ENCODE measurements at places on chromosomes 4 and X.

- DNase-seq = no peak
Measured at GRCh38 chr4:156803056-156803455, 168.5 kb downstream of the PDGFC start.

- DNase-seq = no peak
Measured at GRCh38 chr4:87953826-87954225, 21.7 kb upstream of the SPP1 start.

GRCh38 chr4:185742766-185743165 lies 69.2 kb downstream of the SORBS2 start:
- DNase-seq = peak; percentile 36

- DNase-seq = peak; percentile 13
Measured at GRCh38 chrX:13432414-13433297, 112.8 kb upstream of the ATXN3L start.

DNA sequence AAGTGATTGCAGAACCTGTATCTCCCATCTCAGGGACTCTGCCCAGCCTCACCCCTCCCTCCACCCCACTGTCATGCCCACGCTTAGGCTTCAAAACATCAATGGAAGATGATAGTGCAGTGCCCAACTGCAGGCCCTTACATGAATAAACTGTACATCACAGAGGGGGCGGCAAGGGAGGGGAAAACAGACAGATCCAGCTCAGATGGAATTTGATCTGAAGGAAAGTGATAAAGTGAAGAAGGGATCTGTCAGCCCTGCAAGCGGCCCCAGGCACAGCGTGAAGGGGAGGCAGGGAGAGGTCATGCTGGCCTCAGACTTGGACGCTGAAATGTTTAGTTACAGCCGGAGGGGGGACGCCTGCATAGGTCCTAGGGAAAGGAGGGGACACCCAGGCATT lies 38.5 kb downstream of the GYG2 start:
- no peak for DNase-seq

GRCh38 chr4:71554025-71554424 lies 215.2 kb downstream of the SLC4A4 start:
- DNase-seq = no peak

GRCh38 chr4:32251126-32251525 lies 1531.0 kb downstream of the PCDH7 start:
- no peak for DNase-seq

GRCh38 chr4:70703619-70704214 lies 15.4 kb downstream of the UTP3 start:
- no peak for DNase-seq

DNA sequence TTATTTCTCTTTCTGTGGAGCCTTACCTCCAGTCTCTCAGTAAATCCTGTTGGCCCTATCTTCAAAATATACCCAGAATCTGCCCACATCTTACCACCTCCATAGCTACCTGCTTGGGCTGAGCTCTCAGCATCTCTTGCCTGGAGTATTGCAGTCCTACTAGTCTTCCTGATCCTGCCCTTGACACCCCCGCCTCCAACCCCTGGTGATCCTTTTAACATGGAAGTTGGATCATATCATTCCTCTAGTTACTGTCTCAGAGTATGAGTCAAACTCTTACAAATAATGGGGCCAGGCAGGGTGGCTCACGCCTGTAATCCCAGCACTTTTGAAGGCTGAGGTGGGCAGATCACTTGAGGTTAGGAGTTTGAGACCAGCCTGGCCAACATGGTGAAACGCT lies 43.1 kb upstream of the SETD7 start:
- no peak for DNase-seq

- no peak for DNase-seq
Measured at GRCh38 chrX:130861462-130861861, 41.5 kb downstream of the ENOX2 start.

GRCh38 chr4:146245850-146246249 lies 31.5 kb downstream of the REELD1 start:
- no peak for DNase-seq

DNA sequence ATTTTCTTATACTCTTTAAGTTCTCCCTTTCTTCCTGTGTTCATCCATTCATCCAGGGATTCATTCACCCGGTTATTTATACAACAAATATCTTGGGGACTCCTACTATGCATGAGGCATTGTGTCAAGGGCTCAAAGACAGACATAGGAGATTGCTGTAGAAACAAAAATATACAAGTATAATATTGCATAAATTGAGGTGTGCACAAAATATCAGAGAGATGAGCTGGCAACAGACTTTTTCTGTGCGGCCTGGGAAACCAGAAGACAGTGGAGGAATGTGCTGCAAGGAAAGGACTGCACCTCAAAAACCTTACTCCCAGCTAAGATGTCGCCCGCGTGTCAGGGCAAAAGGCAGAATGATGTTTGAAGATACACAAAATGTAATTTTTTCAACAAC lies 9.6 kb downstream of the OTOP1 start:
- no peak for DNase-seq

DNA sequence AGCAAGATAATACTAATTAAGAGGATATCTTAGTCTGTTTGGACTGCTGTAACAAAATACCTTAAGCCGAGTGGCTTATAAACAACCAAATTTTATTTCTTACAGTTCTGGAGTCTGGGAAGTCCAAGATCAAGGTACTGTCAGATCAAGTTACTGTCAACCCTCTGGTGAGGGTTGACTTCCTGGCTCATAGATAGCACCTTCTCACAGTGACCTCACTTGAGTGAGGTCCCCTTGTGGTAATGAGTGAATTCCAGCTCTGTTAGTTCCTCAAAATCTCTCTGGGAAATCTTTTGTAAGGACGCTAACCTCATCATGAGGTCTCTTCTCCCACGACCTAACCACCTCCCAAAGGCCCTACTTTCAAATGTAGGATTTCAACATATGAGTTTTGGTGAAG lies 36.9 kb upstream of the ADGRA3 start:
- DNase-seq = no peak

GRCh38 chrX:132665676-132666075 lies 176.8 kb upstream of the MBNL3 start:
- DNase-seq = no peak

DNA sequence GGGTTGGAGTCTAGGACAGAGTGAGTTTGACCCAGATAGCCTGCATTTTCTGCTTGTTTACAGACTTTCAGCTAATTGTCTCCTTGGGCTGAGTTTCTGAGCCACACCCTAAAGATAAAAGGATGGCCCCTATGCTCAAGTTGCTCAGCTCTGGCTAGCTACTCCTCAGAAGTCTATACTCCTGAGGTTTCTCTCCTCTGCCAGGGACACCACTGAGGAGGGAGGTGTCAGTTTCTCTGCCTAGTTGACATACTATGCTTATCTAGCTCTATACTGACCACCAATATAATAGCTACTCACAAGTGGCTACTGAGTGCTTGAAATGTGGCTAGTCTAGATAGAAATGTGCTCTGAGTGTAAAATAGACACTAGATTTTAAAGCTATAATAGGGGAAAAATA lies 23.6 kb downstream of the HADH start:
- DNase-seq = no peak

- DNase-seq = no peak
Measured at GRCh38 chrX:122135070-122135469, 1049.0 kb upstream of the GRIA3 start.

- DNase-seq = no peak
Measured at GRCh38 chrX:42047886-42048285, 124.5 kb upstream of the CASK start.

- peak; percentile 81 for DNase-seq
Measured at GRCh38 chr4:75555294-75556164, at the start of gene ODAPH. Gene ODAPH, plus strand, starts transcription at chr4:75556066. Its CDS starts 17 bp downstream, at chr4:75556083.

DNA sequence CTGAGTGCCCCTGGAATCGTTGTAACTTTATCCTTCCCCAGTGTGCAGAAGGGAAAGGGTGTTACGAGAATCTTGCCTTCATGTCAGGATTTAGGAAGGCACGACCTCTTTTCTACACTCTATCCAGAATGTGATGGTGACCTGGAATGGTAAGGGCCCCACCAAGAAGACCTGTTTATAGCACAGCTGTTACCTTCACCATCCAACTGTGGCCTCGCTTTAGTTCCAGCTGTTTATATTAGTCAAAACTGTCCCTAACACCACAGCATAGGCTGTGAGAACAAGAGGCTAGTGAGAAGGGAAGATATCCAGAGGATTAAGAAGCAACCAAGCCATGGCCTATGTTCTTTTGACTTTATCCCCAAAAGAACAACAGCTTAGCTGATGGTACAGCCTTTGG lies 28.0 kb downstream of the ARX start:
- DNase-seq = no peak

DNA sequence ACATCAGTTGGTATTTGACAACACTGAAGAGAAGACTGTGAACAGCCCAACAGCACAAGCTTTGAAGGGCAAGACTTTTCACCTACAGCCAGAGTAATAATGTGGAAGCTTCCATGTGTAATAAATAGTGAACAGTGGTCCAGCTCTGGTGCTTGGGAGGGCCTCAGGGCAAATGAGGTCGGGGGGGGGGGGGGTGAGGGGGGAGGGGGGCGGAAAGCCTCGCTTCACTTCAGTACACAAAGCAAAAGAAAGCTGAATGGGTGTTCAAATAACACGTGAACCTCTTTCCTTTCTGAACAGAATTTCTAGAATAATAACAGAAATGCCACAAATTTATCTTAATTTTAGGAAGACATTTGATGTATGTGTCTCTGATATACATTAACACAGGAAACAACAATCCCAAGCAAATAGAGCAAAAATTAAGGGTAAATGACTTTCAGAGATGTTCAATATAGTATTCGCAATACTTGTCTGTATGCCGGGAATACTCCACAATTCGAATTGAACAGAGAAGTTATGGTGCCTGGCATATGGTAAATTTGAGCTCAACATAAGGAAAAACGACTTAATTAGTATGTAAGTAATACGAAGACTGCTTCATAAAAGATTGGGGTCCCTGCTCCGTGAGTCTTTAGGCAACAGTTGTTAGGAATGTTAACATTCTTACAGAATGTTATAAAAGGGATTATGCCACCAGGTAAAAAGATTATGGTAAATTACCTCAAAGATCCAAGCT lies 92.6 kb downstream of the FRYL start:
- DNase-seq = no peak

- no peak for DNase-seq
Measured at GRCh38 chr4:87122252-87122651, 98.2 kb downstream of the KLHL8 start.

DNA sequence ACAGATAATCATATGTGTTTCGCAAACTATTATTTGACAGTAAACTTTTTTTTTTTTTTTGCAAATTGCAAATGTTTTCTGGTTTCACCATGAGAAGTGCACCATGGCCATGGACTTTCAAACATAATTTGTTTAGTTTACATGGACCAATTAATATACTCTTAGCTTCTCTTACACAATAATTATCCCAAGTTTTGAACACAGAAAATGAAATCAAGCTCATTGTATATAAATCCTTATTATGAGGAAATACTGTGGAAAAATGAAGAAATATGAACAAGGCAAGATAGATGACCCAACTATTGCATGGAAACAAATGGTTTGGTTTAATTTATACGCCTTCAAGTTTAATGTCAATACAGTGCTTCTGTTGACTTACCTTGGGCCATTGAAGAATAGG lies 3.9 kb downstream of the FGF5 start:
- DNase-seq = no peak

GRCh38 chrX:44731160-44731559 lies 112.7 kb upstream of the DUSP21 start:
- no peak for DNase-seq

DNA sequence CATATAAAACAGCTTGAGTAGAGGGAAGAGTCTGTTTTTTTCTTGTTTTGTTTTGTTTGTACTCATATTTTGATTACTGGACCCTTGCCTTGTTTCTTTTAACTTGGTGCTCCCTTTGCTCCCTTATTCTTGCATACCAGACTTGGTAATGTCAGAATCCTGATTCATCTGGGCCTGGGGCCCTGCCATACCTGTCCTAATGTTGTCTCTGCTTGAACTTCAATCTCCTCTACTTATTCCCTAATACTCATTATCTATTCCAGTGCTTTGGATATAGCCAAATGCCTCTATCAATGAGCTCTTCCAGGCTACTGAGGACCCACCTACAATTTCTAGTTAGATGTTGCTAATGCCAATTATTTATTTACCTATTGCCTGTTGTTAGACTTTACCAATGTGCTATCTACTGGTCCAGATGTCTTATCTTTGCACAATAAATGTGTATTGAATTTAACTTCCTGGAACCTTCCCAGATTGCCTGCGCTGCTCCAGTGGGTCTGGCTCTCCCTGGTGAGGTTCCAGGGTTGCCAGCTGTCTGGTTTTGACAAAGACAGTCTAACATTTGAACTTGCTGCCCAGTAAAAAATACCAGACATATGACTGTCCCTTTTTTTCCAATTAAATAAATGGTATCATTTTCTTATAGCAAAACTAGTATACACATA lies 64.4 kb upstream of the ACSL4 start:
- no peak for DNase-seq

GRCh38 chrX:151713849-151714248 lies 2.0 kb upstream of the FATE1 start:
- DNase-seq = peak; percentile 59

- DNase-seq = no peak
Measured at GRCh38 chr4:115272594-115272993, 159.2 kb upstream of the NDST4 start.

DNA sequence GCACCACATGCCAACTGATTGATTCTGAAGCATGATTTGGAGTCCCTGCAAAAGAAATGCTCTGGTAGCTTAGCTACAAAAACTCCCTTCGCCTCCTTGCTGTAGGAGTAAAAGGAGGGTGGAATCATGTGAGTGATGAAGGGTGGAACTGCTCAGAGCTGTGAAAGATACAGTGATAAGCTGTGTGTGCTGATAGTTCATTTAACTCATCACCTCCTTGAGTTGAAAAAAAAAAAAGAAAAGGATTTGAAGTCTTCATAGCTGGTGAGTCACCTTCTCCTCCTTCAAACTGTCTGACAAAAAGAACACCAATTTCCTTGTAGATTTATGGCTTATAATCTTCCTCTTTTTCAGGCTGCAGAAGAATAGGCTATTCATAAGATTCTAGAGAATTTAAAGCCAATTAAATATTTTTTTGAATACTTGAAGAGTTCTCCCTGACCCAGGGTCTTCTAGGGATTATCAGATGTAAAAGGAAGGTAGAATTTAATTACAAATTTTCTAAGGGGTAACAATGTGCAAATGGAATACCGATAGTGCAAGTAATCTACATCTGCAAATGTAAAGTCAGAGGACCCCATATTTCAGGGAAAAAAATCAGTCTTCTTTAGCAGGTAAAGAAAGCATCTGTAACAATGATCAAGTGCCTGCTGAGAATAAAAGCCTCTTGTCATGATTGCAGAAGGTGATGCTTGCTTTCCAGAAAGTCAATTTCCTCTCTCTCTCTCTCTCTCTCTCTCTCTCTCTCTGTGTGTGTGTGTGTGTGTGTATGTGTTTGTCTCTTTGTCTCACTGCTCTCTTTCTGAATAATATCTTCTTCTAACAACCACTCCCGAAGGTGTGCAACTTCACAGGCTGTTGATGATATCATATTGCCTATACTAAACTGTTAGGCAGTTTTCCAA lies 208.8 kb upstream of the VEGFC start:
- DNase-seq = peak; percentile 26

Data from urothelium cell line (cell line).